ENCODE measurements at places on chromosomes 1 and 21. TPM values are rescaled to one million over a fixed set of nuclear protein-coding genes. Genes with fewer than 3 reads are reported as not detected.

The PLA2G2D gene
- not detected for total RNA-seq

The H3-3A gene
- total RNA-seq = 272 TPM

The FCMR gene
- total RNA-seq = 1.3 TPM

The KISS1 gene
- 3.5 TPM for total RNA-seq

The FCGR3B gene
- not detected for total RNA-seq

The ELOVL1 gene
- 40.1 TPM for total RNA-seq

The COL6A1 gene
- total RNA-seq = 166 TPM

DNA sequence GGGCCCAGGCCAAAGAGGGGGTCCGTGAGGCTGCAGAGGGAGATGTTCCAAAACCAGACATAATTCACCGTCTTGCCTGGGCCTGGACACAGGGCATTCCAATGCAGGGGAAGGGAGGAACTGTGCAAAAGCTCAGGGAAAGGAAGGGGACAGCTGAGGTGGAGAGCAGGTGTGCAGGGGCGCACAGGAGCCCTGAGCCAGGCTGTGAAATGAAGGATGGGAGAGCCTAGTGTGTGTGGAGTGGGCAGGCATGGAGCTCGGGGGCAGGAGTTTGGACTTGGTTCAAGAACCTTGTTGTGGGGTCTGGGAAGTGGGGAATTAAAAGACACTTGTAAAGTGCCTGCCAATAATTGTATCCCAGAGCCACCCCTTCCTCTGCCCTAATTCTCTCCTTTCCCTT lies 2.3 kb downstream of the TNNI1 start:
- H3K27me3 ChIP-seq = no peaks in the 10 kb centered on the region
- H3K27ac ChIP-seq = no peak overlapping the region
- H3K4me3 ChIP-seq = no peak overlapping the region
- no peak for DNase-seq

DNA sequence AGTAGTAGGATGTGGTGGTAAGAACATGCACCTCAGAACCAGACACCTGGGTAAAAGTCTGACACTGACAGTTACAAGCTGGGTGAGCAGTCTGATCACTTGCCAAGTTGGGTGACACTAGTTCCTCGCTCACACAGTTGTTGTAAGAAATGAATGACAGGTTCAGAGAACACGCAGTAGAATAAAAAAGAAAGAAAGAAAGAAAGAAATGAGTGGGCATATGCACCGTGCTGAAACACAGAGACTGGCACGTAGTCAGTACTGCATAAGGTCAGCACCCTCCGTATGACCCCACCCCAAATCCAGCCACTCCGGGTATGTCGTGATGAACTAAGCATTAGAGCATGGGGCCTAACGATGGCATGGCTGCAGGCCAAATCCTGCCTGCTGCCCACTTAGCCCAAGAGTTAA lies 90.6 kb downstream of the GLUL start:
- peak overlapping the region; percentile 63 for H3K27ac ChIP-seq
- DNase-seq = no peak
- no peaks in the 10 kb centered on the region for H3K27me3 ChIP-seq
- H3K4me1 ChIP-seq = peaks cover 53% of the 10 kb centered on the region

DNA sequence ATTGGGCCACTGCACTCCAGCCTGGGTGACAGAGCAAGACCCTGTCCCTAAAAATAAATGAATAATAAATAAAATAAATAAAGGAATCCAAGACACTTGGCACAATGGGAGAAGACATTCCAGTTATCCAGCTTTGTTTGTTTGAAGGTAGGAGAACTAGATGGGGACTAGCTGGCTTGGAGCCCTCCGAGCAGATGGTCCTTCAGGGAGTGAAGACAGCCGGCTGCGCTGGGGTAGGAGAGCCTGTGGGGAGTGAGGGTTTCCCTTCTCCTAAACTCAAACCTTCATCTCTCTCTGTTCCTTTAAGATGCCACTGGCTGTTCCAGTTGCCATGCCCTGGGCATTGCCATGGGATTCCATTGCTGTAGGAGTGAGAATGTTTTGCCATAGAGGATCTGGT lies 120.6 kb downstream of the NAV1 start:
- H3K36me3 ChIP-seq = no peaks in the 10 kb centered on the region
- H3K27ac ChIP-seq = no peak overlapping the region
- peaks cover 21% of the 10 kb centered on the region for H3K4me1 ChIP-seq
- no peak overlapping the region for H3K4me3 ChIP-seq
- no peak for DNase-seq

GRCh38 chr1:228084325-228084724 lies 1.8 kb downstream of the ARF1 start:
- H3K27ac ChIP-seq = peak overlapping the region; percentile 99
- H3K36me3 ChIP-seq = no peaks in the 10 kb centered on the region
- peaks cover 58% of the 10 kb centered on the region for H3K4me1 ChIP-seq
- H3K27me3 ChIP-seq = no peaks in the 10 kb centered on the region
- H3K4me3 ChIP-seq = peak overlapping the region; percentile 100
- no peak for DNase-seq

GRCh38 chr1:72281144-72281543 lies 1.2 kb downstream of the NEGR1 start:
- no peak for DNase-seq
- peaks cover 7% of the 10 kb centered on the region for H3K4me1 ChIP-seq
- H3K27ac ChIP-seq = peak overlapping the region; percentile 31
- no peaks in the 10 kb centered on the region for H3K36me3 ChIP-seq
- no peaks in the 10 kb centered on the region for H3K27me3 ChIP-seq

- no peak overlapping the region for H3K27ac ChIP-seq
- no peak overlapping the region for H3K4me3 ChIP-seq
- H3K27me3 ChIP-seq = no peaks in the 10 kb centered on the region
- H3K36me3 ChIP-seq = no peaks in the 10 kb centered on the region
- no peak for DNase-seq
- no peaks in the 10 kb centered on the region for H3K4me1 ChIP-seq
Measured at GRCh38 chr1:197285526-197286205, 17.6 kb downstream of the CRB1 start.

- H3K4me3 ChIP-seq = no peak overlapping the region
- no peaks in the 10 kb centered on the region for H3K27me3 ChIP-seq
- no peaks in the 10 kb centered on the region for H3K4me1 ChIP-seq
- DNase-seq = no peak
- no peak overlapping the region for H3K27ac ChIP-seq
- H3K36me3 ChIP-seq = no peaks in the 10 kb centered on the region
Measured at GRCh38 chr1:63906047-63906704, 132.4 kb downstream of the ROR1 start.

- no peak for DNase-seq
- no peaks in the 10 kb centered on the region for H3K4me1 ChIP-seq
- no peaks in the 10 kb centered on the region for H3K36me3 ChIP-seq
- no peaks in the 10 kb centered on the region for H3K27me3 ChIP-seq
Measured at GRCh38 chr1:162367073-162367472, 9.6 kb downstream of the SPATA46 start.

- no peaks in the 10 kb centered on the region for H3K36me3 ChIP-seq
- no peak for DNase-seq
Measured at GRCh38 chr1:215631489-215631888, 64.4 kb downstream of the KCTD3 start.

GRCh38 chr1:33378524-33378923 lies 52.4 kb downstream of the PHC2 start:
- no peak for DNase-seq
- H3K4me1 ChIP-seq = no peaks in the 10 kb centered on the region
- H3K4me3 ChIP-seq = no peak overlapping the region
- H3K36me3 ChIP-seq = no peaks in the 10 kb centered on the region

DNA sequence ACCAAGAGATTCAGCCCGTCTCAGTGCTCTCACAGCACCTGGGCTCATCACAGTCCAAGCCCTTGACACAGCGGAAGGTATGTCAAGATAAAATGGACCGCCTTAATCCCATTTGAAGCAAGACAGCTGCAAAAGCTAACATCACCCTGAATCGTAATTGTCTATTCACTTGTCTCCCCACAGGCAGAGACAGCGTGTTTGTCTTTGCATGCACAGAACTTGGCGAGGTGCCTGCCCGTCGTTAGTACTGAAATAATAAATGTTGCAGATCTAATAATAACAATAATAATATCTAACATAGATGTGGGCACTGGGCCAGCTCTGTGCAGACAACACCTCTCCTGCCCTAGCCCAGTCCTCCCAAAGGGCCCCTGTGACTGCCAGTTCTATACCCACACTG lies 271.7 kb downstream of the NPHP4 start:
- H3K4me1 ChIP-seq = no peaks in the 10 kb centered on the region
- H3K4me3 ChIP-seq = no peak overlapping the region
- H3K27me3 ChIP-seq = no peaks in the 10 kb centered on the region

DNA sequence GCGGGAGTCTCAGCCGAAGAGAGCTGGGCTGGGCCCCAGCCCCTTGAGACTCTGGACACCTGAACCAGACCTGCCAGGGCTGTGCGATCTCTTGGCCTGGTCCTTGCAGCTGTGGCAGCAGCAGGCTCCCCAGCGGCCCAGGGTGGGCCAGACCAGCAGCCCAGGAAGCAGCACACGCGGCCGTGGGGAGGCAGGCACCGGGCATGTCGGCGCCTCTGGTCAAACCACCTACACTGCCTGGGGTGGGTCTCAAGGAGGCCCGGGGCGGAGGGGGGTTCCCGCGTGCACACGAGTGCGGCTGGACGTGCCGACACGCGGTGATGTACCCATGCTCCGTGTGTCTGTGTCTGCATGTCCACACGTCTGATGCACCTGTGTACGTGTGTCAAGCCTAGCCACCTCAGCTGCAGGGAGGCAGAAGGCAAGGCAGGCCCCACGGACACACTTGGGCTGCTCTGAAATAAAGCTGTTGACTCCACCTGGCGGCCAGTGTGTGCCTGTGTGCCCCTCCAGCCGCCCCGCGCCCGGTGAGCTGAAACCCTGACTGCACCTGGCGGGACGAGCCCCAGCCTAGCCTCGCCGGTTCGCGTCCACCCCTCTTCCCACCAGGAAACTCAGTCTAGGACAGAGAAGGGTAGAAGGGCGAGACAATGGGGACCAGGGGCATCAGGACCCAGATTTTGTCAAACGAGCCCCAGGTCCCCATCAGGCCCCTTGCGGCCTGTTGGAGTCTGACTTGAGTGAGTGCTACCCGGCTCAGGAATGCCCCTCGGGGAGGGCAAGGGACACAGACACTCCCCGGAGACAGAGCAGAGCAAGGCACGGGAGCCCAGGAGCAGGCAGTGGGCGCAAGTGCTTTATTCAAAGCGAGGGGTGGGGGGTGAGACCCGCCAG lies 11.6 kb downstream of the SCNN1D start:
- no peaks in the 10 kb centered on the region for H3K27me3 ChIP-seq
- H3K27ac ChIP-seq = no peak overlapping the region
- H3K36me3 ChIP-seq = no peaks in the 10 kb centered on the region
- peak; percentile 73 for DNase-seq
- H3K4me1 ChIP-seq = peaks cover 11% of the 10 kb centered on the region

- no peaks in the 10 kb centered on the region for H3K4me1 ChIP-seq
- DNase-seq = no peak
- no peak overlapping the region for H3K27ac ChIP-seq
- no peaks in the 10 kb centered on the region for H3K27me3 ChIP-seq
- no peak overlapping the region for H3K4me3 ChIP-seq
Measured at GRCh38 chr1:189804352-189804751, 673.3 kb downstream of the BRINP3 start.

GRCh38 chr1:85933961-85934360 lies 222.6 kb downstream of the COL24A1 start:
- no peaks in the 10 kb centered on the region for H3K4me1 ChIP-seq
- no peak for DNase-seq
- H3K4me3 ChIP-seq = no peak overlapping the region
- H3K27me3 ChIP-seq = no peaks in the 10 kb centered on the region
- no peaks in the 10 kb centered on the region for H3K36me3 ChIP-seq

DNA sequence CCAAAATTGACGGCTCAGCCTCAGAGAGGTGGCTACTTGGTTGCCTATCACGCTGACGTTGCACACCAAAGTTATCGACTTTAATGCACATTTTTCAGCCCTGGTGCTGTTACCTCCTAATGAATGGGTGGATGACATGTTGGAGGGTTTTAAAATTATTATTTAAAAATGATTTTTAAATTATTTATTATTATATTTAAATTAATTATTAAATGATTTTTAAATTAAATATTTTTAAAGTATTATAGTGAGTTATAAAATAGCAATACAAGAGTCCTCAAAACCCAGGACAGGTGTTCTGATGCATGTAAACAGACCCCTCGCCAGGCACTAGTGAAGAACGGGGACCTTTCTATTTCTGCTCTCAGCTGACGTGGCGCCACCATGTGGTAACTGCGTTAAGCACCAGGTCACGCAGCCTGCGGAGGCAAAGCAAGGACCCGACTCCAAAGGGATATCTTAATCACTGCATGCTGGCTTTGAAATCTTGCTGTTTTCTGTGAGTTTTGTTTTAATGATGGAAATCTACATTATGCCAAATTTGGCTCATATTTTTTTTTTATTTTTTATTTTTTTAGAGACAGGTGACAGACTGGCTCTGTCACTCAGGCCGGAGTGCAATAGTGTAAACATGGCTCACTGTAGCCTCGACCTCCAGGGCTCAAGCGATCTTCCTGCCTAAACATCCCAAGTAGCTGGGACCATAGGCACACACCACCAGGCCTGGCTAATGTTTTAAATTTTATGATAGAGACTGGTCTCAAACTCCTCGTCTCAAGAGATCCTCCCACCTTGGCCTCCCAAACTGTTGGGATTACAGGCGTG lies 22.6 kb downstream of the CASP9 start:
- H3K36me3 ChIP-seq = no peaks in the 10 kb centered on the region
- no peaks in the 10 kb centered on the region for H3K4me1 ChIP-seq
- no peaks in the 10 kb centered on the region for H3K27me3 ChIP-seq
- H3K4me3 ChIP-seq = no peak overlapping the region
- no peak overlapping the region for H3K27ac ChIP-seq

GRCh38 chr1:204925701-204926100 lies 55.0 kb downstream of the NFASC start:
- no peaks in the 10 kb centered on the region for H3K36me3 ChIP-seq
- DNase-seq = no peak
- H3K27ac ChIP-seq = no peak overlapping the region
- peaks cover 9% of the 10 kb centered on the region for H3K4me1 ChIP-seq
- H3K27me3 ChIP-seq = no peaks in the 10 kb centered on the region
- H3K4me3 ChIP-seq = no peak overlapping the region

GRCh38 chr1:57088653-57089052 lies 122.8 kb upstream of the C8B start:
- H3K4me3 ChIP-seq = no peak overlapping the region
- peaks cover 11% of the 10 kb centered on the region for H3K4me1 ChIP-seq
- H3K27me3 ChIP-seq = no peaks in the 10 kb centered on the region
- H3K36me3 ChIP-seq = no peaks in the 10 kb centered on the region

DNA sequence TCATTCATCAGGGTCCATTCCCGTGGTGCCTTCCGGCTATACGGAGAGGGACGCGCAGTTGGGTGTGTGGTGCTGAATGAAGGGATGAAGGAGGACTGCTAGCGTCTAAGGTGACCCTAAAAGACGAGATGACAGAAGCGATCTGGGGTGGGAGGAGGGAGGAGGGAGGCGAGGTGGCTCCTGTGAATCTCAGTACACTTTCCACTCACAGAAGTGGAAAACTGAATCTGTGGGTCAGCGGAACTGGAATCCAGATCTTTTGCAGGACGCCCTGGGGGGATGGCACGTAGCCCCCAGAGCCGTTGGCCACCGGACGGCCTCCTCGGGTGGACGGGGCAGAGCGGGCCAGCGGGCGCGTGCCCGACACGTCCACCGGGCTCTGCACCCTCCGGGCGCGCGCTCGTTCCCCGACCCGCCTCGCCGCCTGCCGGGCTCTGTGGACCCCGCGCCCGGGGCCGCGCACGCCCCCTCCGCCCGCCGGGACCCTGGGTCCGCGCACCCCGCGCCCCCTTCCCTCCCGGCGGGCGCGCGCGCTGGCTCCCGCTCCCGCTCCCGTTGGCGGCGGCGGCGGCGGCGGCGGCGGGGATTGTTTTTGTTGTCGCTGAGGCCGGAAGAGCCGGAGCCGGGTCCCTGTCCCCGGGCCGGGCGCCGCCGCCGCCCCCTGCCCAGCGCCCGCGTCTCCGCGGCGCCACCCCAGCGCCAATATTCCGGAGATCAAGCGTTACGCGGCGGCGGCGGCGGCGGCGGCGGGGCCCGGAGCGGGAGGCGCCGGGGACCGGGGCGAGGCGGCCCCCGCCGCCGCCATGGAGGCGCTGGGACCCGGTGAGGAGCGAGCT lies at the start of gene AGO4:
AGO4 (plus strand) TSS at position 403 of the 836 bp plus-strand sequence; CDS start at position 804, 401 bp downstream.
- peak within 1 kb of the TSS; percentile 90 for H3K4me3 ChIP-seq
- peak within 1 kb of the TSS; percentile 82 for H3K27ac ChIP-seq
- H3K4me1 ChIP-seq = peaks cover 16% of the 10 kb centered on the region
- no peaks in the 10 kb centered on the region for H3K36me3 ChIP-seq

All from testis (tissue), 5 donors.